Spinal cord (tissue), 10 donors: ENCODE measurements at places on chromosomes 2 and 18.
A peak's percentile ranks its signal among the peaks of the same experiment; 100 is the strongest.

- no peak for DNase-seq
These were observed 17.9 kb downstream of the PPP3R1 start for GRCh38 chr2:68234405-68234804.

DNA sequence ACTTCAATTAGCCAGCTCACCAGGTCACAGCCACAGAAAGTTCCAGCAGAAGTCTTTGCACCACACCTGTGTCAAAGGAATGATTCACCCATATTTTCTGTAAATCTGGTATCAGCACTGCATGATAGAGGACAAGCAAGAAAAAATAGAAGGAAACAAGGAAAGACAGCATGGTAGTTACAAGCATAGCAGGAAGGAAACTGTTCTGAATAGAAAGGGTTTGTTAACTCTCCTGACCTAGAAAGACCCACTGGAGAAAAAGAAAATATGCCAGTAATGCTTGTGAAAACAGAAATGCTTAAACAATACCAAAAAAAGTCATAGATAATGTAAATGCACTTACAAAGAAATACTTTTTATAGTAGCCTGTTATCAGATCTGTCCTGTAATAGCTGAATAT lies 40.8 kb downstream of the SCRN3 start:
- no peak for DNase-seq

GRCh38 chr2:196245378-196246140 lies 74.2 kb upstream of the STK17B start:
- no peak for DNase-seq

DNA sequence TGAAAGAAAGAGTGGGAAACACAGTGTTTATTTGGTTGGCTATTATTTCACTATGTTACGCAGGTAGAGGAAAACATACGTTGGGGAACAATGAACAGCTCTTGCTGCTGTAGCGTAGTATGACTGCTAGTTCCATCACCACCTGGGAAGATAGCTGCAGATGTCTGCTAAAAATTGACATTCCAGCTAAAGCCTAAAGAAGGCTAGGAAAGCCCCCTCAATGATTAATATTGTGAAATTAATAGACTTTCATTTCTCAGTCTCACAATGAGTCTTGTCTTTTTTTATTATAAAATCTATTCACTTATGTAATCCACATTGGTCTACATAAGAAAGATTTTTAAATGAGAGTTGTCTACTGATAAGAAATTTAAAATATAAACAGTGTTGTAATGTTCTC lies 165.7 kb downstream of the CPS1 start:
- no peak for DNase-seq

DNA sequence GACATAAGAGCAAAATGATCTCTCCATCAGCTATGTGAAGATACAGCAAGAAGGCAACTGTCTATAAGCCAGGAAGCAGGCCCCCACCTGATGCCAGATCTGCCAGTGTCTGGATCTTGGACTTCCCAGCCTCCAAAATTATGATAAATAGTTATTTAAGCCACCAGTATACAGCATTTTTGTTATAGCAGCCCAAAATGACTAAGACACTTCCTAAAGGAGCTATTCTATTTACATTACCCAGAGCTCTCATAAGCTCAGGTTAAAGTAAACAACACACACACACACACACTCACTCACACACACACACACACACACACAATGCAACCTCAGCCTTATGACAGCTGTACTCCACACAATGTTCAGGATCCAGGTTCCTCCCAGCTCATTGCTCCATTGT lies 5.7 kb upstream of the YPEL5 start:
- DNase-seq, result no peak

DNA sequence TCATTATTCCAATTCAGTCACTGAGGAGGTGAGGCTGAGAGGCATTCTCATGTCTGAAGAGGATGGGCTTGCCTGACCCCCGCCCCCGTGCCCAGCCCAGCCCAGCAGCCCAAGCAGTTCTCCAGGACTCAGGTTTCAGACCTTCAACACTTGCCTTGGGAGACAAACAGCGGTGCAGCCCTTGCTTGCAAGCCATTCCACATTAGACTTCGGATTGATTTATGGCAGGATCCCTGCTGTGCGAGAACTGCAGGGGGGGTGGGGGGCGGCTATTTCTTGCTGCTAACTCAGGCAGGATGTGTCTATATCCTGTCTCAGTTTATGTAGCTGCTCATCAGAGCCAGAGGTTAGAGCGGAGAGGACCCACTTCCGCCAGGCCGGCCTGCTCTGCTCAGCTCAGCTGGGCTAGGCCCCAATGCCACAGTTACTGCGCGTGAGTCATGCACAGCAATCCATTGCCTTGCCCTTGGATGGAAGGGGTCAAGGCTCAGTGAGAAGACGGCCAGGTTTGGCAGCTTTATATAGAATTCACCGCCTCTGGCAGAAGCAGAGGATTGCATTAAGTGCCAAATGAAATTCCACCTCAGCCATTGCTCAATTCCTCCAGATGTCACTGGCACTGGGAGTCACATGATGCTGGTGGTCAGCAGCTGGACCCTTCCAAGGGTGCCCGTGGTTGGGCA lies 1.8 kb downstream of the GYPC start:
- no peak for DNase-seq

DNA sequence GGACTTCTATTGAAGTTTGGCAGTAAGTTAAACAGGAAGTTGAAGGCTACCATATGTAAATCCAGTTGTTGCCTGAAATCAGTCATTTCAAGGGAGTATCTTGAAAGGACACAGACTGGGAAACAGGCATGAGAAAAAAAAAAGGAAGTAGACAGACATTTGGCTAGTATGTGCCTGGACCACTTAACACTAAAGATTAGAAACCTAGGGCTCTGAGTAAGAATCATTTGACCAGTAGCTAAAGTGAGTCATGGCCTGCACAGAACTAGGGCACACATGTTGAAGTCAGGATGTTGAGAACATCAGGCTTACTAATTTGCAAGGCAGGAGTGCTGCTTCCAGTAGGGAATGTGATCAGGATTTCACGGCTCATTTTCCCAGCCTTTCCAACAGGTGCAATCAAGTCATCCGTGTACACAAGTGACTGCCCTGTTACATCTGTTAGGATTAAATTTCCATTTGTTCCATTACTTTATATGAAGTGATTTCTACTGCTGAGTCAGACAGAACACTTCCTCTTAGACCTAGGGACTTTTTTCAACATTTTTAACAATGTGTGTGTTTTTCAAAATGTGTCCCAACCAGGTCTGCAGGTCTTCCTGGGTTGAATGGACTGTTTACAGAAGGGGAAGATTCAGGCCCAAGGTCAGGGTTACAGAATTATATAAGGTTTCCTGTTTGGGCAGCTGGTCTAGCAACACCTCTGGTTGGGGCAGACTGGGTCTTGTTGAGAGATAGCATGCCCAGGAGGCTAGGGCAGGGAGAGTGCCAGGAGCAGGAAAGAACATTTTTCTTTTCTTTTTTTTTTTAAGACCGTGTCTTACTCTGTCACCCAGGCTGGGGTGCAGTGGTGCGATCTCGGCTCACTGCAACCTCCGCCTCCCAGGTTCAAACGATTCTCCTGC lies 145.6 kb downstream of the TGIF1 start:
- peak; percentile 59 for DNase-seq

DNA sequence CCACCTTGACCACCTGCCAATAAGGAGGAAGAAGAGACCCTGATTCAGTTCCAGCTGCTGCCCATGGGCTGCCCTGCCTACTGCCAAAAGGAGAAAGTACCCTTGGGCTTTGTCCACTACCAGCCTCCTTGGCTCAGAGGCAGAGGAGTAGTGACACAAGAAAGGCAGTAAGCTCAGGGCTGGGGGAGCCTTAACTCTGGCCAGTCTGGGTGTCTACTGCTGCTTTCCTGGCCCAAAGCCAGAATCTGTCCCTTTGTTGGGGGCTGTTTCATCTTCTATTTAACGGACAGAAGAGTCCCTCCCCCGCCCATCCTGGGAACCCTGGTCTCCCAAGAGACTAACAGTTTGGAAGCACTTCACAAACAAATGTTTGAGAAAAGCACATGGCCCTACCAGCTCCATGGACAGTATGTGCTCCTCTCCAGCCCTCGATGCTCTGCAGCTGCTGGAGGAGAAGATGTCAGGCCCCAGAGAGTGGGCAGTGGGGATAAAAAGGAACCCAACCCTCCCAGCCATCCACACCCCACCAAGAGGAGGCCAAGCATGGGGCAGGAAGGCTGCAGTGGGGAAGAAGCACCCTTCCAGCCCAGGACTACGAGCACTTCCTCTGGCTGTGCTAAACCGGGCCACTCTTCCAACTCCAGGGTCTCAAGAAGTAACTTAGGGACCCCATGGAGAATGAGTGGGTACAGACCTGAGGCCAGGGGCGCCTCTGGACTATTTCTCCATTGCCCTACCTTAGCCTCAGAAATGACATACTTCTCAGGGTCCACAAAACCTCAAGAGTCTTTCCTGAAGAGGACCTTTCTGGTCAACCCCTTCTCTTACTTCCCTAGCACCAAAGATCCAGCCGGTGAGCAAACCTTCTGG lies 1.2 kb downstream of the ATG9A start:
- peak; percentile 50 for DNase-seq

- DNase-seq, result no peak
These were observed 3.4 kb downstream of the CHST9 start for GRCh38 chr18:27181726-27182125.

DNA sequence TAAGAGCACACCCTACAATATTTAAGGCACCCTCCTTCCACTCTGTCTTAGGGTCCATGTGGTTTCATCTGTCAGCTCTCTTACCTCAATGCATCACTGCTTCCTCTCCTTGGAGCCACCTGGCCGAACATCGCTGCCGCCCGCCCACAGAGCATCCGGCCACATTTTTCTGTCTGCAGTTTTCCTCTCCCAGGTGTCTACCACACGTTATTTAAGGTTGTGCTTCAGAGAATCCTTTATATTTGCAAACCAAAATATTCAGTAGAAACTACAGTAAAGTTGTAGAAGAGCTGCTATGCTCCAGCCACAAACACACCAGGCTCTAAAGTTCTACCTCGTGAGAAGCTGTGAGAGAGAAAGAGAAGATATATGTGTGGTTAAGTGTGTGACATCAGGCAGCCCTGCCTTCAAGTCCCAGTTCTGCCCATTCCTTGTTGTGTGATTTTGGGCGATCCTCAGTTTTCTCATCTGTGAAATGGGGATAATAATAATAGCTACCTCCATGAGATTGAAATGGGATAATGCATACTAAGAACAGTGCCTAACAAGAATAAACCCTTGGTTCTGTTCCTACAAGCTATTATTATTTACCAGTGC lies 4.9 kb upstream of the STK17B start:
- no peak for DNase-seq

- no peak for DNase-seq
These were observed 483.2 kb downstream of the METTL4 start for GRCh38 chr18:2087877-2088673.

- no peak for DNase-seq
These were observed 97.0 kb upstream of the MC4R start for GRCh38 chr18:60469387-60470100.

- no peak for DNase-seq
These were observed 100.8 kb downstream of the SMC6 start for GRCh38 chr2:17652681-17653394.

- no peak for DNase-seq
These were observed 1.1 kb downstream of the TFCP2L1 start for GRCh38 chr2:121283670-121284462.
